Heart left ventricle (tissue), 16 donors: ENCODE measurements at places on chromosomes 7 and 10. TPM values are rescaled to one million over a fixed set of nuclear protein-coding genes. Genes with fewer than 3 reads are reported as not detected.

Gene ZNF22
- 14.6 TPM for total RNA-seq

Gene CRHR2
- total RNA-seq: 0.66 TPM

Gene CNOT4
- total RNA-seq: 24.0 TPM

Gene TCF7L2
- 6.7 TPM for total RNA-seq

Gene OPN4
- total RNA-seq: 0.28 TPM

Gene CFAP70
- total RNA-seq: 0.83 TPM

Gene CH25H
- total RNA-seq: 0.35 TPM
